ENCODE measurements at places on chromosomes 1 and 21.

DNA sequence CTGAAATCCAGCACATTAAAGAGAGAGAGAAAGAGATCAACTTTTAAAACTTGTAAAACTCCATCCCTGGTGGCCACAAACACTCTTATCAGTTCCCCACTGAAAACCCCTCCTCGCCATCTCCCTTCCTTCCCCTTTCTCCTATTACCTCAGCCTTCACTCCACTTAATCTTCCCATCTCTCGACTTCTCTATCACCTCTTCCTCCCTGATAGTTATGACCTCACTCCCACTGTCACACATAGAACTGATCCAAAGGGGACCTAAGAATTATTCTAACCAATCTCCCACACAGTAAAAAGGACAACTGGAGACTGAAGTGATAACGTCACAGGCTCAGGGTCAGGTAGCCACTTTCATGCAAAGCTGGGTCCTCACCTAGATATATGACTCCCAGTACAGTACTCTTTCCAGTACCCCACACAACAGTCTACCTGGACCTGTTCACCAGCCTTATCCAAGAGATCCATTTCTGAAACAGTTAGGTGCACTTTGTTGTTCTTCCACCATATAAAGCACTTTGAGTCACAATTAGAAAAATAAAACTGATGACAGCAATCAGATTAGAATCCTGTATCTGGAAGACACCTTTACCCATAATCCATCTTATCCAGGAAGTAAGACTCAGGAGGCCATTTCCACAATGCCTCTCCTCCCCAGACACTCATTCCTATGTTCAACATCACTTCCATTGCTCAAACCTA, 324.8 kb downstream of the SMYD3 start:
- no peak for DNase-seq

DNA sequence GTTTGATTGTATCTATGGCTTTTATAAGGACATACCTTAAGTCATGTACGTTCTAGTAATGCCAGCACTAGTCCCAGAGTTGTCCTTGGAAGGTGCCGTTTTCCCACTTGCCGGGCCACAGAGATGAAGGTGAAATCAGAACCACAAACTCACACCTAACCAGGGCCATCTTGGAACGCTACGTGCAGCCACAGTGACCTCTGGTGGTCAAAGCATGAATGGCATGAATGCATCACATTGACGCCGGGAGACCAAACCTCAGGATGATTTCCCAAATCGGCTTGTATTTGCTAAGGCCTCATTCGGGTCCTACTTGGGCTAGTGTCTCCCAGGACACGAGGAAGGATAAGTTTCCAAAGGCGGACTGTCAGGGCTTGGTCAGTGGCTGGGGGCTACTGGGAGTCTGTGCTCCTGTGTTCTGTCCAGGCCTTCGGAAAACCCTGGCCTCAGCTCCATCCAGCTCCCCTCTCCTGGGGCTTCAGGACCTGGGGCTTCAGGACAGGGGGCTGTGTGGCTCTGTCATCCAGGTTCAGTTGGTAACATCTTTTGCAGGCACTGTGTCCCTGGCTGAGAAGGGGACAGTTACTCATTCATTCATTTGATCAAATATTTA, 260.5 kb downstream of the PRDM2 start:
- peak; percentile 61 for DNase-seq

DNA sequence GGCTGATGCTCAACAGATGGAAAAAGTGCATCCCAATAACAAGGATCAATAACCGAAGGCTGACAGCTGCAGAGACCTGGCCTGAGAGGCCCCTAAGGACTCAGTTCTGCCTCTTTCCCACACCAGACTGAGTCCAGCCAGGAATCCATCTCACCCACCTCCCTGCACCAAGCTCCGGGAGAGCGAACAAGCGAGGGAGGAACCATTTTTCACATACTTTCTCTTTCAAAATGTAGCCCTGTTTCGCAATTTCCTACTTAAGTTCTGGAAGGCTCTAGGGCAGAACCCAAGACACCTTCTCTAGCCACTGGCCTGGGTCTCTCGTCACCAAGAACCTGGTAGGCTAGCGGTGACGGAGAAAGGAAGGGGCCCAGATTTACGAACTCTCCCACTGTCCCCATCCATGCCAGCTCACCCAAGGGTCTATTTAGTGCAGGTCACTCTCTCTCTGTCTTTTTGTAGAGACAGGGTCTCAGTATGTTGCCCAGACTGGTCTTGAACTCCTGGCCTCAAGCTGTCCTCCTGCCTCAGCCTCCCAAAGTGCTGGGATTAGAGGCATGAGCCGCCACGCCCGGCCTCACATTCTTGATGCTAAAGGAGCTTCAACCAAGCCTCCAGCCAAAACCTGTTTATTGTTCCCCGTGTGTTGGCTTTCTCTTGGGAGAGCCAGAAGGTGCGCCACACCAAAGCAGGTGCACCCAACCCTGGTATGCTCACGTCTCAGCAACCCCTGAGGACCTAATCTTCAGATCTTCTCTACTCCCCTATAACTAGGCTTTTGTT, 10.9 kb upstream of the GNL2 start:
- no peak for DNase-seq

DNA sequence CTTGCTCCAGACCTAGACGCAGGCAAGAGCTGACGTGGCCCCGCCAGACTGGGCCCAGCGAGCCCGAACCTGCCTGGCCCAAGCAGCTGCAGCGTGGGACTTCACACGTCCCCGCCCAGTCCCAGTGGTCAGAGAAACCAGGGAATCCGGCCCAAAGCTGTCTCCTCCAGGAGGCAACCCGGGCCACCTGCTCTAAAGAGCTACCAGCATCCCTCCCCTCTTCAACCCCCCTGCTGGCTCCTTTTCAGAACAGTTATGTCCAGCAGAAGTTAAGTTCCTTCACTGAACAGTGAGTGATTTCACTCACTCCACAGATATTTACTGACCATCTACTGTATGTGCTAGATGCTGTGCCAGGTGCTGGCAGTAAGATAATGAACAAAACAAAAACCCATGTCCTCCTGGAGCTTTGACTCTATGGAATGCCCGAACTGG, 2.1 kb upstream of the EFNA1 start:
- no peak for DNase-seq

DNA sequence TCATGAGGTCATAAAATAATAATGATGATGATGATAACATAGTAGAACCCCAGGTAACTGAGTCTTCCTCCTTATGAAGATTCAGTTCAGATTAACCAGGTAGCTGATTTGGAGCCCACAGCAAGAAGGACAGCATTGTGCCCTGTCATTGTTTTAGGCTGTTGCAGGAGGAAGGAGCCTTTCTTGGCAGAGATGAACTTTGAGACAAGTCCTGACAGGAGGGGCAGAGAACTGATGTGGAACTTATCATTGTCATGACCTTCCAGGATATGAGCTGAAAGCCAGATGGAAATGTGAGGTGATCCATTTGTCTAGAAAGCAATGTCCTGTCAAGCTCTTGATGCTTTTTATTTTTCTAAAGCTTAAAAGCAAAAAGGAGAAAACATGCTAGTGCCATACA, 132.6 kb upstream of the COA6 start:
- no peak for DNase-seq

DNA sequence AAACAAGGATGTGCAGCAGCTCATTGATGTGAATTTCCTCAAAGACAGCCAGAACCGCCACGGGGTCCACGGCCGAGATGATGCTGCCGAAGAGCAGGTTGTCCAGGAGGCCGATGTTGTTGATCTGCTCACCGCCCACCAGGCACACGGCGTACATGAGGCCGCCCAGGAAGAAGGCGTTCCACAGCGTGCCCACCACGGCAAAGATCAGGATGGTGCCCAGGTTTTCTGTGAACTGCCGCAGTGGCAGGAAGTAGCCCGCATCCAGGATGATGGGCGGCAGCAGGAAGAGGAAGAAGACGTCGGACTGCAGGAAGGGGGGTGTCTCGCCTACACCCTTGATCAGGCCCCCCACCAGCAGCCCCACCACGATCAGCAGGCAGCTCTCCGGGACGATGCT, 41.1 kb downstream of the SLC9A1 start:
- DNase-seq: no peak

- no peak for DNase-seq
Observed at GRCh38 chr21:42784276-42784675, 95.1 kb downstream of the WDR4 start.

- no peak for DNase-seq
Observed at GRCh38 chr1:192587386-192588266, 12.1 kb downstream of the RGS1 start.

DNA sequence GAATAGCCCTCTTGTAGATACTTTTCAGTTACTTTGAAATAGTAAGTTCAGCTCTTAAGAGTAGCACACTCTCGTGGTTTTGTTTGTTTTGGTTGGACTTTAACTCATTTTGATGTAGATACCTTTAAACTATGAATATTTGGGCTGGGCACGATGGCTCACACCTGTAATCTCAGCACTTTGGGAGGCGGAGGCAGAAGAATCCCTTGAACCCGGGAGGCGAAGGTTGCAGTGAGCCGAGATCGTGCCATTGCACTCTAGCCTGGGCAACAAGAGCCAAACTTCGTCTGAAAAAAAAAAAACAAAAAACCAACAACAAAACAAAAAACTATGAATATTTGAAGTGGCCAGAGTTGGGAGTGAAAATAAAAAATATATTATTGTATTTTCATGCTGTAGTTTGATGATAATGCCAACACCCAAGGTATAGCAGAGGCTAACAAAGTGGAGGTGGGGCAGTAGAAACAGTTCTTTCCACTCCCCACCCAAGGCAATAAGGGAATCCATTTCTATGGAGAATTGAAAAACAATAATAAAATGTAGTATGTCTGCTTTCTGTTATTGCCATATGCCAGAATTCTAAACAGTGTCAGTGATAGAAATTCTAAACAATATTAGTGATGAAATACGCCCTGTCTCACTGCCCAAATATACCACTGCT, 1.7 kb downstream of the ZNF326 start:
- no peak for DNase-seq

DNA sequence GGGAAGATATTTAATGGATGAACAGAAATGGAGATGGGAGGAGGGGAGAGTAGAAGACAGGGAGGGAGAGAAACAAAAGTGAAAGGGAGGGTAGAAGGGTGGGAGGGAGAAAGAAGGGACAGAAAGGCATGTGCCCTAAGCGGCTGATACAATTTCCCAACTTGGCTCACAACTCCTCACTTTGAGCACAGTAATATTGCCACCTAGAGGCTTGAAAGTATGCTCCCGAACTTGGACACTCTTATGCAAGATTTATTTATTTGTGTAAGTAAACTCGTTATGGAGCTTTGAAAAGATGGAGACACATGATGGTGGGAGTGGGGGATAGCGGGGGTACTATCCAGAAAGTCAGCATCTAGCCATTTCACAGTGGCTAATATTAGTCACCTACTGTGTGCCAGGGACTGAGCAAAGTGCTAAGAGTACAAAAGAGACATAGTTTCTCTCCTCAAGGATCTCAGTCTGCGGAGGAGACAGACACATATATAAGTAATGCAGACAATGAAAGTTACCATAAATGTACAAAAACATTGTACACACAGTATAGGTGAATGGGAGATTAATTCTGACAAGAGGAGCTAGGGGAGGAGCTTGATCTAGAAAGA, 189.7 kb downstream of the SEC16B start:
- no peak for DNase-seq

DNA sequence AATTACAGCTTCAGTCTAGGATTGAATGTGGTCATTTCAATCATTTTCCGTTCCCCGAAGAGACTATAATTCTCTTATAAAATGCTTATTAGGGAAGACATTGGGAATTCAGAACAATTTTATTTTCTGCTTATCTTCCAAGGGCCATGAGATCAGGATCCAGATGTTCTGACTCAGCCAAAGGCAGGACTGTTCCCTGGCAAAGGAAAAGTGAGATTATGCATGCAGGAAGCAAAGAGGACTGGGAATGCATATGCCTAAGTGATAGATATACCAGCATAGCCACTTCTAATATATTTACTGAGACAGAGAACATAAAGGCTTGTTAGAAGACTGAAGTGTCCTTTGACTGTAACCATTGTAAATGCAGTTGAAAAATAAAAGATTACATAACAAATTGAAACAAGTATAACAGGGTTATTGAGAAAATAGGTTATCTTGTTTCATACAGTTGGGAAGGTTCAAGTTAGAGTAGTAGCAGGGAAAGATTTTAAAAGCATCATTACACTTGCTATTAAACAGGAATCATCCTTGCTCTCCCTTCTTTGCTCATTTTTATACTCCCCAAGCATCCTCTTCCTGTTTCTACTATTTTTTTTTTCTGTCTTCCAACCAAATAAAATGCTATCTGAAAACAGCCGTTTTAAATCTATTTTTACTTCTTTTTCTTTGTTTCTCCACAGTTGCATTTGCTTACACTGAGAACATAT, 439.6 kb upstream of the ADAMTS5 start:
- no peak for DNase-seq

- no peak for DNase-seq
Observed at GRCh38 chr1:175887981-175888428, 144.6 kb upstream of the TNR start.

- DNase-seq: no peak
Observed at GRCh38 chr1:93807311-93807930, 71.6 kb downstream of the DNTTIP2 start.

GRCh38 chr1:224879162-224879803, 50.2 kb upstream of the DNAH14 start:
- DNase-seq: no peak

- DNase-seq: no peak
Observed at GRCh38 chr1:226980565-226981385, 40.7 kb downstream of the COQ8A start.

DNA sequence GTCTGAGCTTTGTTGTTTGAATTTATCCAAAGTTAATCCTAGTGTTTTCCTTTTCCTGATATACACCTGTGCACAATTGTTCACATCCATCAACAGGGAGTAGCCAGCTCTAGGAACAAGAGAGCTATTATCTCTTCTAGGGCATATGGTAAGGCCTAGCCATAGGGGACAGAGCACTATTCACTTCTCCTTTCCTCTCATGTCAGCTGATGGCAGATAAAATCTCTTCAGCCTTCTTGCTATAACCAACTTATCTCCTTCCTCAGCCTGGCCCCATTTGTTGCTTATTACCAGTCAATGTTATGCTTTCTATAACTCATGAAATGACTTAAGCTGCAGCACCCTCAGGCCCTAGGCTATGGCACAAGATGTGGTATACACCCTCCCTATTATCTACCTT, 38.9 kb downstream of the PATJ start:
- DNase-seq: no peak

- no peak for DNase-seq
Observed at GRCh38 chr21:17488620-17489019, 24.2 kb upstream of the CXADR start.

- no peak for DNase-seq
Observed at GRCh38 chr1:12472156-12472797, 145.7 kb downstream of the DHRS3 start.

GRCh38 chr1:115295904-115296696, 41.9 kb downstream of the NGF start:
- no peak for DNase-seq

- no peak for DNase-seq
Observed at GRCh38 chr1:192506741-192507155, 68.8 kb upstream of the RGS1 start.

Measured in effector CD4-positive, alpha-beta T cell (primary cell).